ENCODE measurements at places on chromosomes 16 and 17.
A peak's percentile ranks its signal among the peaks of the same experiment; 100 is the strongest.

GRCh38 chr17:74408815-74409214 lies 23.1 kb upstream of the GPRC5C start:
- no peak for DNase-seq

- no peak for DNase-seq
Observed at GRCh38 chr16:49959552-49960277, 65.3 kb upstream of the CNEP1R1 start.

GRCh38 chr17:75481194-75482068 lies 25.0 kb downstream of the TMEM94 start:
- DNase-seq, result no peak

- peak; percentile 65 for DNase-seq
Observed at GRCh38 chr16:20849589-20850390, 43.5 kb downstream of the REXO5 start.

DNA sequence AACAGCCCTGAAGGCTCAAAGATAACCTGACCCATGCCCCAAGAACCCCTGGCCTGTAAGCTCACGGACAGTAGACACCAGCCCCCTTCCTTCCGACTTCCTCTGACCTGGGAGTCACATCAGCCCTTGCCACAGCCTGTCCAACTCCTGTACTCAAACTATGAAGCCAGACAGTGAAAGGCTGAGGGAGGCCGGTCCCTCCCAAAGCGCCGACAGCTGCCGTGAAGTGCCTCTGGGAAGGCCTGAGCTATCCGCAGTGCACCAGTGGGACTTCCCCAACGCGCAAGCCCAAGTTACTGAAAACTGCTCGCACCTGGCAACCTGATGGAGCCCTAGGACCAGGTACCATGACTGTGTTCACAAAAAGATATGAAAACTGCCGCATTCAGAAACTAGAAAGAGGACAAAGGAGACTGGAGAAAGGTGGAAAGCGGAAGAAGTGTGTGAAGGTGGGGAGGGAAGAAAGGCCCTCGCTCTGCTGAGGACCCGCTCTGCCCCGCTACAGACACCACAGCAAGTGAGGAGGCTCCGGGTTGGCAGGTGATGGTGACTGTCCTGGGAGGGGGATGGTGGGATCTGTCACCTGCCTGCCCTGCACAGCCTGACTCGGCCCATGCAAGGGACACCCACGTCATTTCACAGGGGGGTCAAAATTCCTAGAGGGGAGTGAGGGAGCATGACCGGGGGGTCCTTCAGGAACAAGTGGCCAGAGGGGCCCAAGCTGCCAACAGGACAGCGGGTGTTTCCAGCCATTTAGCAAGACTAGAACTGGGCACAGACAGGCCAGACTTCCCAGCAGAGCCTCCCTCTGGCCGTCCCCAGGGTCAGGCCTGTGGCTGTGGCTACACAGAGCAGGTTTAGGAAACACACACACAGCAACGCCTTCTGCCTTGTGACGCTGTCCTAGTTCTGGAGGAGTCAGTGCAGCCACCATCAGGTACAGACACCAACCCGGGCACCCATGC lies 13.1 kb upstream of the TRAP1 start:
- DNase-seq, result no peak

DNA sequence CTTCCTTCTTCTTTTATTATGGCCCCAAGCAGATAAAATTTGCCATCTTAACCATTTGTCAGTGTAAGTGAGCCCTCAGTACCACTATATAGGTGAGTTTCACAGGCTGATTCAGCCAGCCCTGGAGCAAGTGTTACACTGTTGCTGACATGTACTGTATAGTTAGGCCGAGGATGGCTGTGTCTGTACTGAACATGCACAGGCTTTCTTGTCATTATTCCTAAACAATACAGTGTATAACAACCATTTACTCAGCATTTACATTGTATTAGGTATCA lies 53.7 kb downstream of the AMFR start:
- no peak for DNase-seq

DNA sequence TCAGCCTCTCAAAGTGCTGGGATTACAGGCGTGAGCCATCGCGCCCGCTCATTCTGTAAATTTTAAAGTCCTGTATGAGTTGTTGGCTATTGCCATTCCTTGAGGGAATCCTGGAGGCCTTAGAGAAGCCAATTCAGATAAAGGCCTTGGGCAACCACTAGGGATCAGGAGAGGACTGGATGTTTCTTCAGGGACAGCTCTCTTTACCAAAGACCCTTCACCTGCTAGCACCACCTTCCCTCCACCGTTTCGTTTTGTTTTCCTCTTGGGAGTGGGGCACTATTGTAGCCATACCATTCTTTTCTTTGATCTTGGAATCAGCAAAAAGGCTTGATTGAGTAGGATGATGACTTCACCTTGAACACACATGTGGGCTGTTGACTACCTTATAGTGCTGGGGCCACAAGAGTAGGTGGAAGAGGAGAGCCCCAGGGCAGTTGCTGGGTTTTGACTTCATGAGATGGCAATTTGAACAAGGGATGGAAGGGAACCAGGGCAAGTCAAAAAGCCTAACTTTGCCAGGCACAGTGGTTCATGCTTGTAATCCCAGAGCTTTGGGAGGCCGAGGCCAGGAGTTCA lies 7.0 kb upstream of the ANKRD40CL start:
- no peak for DNase-seq

DNA sequence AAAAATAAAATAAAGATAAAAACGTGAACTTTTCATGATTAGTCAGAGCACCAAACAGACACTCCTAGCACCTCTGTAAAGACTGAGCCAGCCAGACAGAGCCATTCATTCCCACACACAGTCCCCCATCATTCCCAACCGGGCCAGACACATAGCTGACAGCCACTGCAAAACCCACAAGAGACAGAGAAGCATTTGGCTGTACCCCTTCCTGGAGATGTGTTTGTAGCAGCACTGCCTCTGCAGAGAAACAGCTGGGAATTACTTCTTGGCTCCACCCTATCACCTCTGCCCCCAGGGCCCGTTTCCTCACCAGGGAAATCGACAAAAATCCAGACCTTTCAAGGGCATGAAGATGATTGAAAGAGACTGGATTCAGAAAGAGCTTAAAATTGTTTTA lies 46.4 kb downstream of the MYH11 start:
- no peak for DNase-seq

GRCh38 chr16:2971134-2971984 lies 2.2 kb downstream of the PAQR4 start:
- DNase-seq, result no peak

GRCh38 chr17:4950746-4951204 lies at the start of gene ENO3:
Gene ENO3, plus strand, starts transcription at chr17:4951119. Its CDS starts 711 bp downstream, at chr17:4951830.
- DNase-seq, result no peak

- no peak for DNase-seq
Observed at GRCh38 chr16:73753931-73754330, 542.7 kb upstream of the PSMD7 start.

- DNase-seq, result no peak
Observed at GRCh38 chr17:7493941-7494340, 9.8 kb downstream of the POLR2A start.

DNA sequence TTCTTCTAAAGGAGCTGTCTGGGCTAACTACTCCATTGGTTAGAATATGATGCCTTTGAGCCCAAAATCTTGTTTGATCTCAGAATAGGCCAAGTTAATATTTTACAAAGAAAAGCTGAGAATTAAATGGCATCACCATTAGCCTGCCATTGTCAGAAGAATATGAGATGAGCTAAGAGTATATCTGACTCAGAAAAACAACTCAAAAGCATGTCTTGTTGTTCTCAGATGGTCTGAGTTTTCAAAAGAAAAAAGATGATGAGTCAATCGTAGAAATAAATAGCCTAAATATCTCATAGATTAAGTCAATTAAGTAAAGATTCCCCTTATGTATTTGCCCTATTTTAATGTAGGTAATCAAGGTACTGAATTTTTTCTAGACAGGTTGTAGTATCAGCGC lies 197.1 kb upstream of the TBX2 start:
- no peak for DNase-seq

DNA sequence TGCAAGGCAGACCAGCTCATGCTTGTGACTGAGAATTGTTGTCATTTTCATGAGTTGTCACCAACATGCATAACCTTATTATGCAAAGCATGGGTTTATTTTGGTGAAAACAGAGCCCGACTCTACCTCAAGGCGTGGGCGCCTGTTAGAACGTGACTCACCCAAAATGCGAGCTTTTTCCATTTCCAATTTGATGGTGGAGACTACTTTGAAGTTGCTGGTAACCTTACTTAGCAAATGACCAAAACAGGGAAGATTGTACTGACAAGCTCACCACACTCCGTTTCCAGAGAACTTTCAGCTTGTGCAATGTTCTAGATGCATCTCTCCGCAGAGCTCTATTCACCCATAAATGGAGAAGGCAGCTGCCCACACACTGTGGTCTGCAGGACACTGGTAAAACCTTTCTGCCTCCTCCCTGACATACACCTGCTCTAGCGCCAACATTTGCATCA lies 284.5 kb downstream of the MAF start:
- DNase-seq, result peak; percentile 40

DNA sequence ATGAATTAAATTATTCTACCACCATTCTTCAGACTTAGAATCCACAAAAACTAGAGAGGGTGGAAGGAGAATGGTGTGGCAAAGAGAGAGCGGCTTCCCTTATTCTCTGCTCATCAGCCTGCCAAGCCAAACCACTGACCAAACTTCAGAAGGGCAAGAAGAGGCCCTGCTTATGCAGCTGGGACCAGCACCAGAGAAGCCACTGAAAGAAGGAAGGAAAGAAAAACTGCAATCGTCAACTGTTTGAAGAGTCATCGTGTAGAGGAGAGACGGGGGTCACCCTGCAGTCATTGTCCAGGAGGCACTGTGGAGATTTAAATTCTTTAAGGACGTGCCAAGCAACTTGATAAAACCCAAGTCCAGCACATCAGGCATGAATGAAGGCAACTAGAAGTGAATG lies 15.6 kb downstream of the PMP22 start:
- no peak for DNase-seq

DNA sequence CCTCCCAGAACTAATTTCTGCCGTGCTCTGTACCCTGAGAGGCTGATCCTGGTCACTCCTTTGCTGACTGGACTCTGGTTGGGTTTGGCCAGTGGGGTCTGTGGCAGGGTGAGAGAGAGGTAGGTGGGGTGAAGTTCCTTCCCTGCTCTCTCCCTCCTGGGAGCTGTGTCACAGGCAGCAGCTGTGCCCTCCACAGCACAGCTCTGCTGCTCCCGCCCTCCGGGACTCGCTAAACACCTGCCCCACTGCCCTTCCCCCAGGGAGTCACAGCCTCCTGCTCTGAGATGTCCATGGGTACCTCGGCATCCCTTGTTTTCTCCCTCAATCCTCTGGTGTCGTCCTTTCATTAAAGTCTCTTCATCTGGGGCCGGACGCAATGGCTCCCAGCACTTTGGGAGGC lies 66.4 kb downstream of the SRCIN1 start:
- no peak for DNase-seq

- no peak for DNase-seq
Observed at GRCh38 chr16:85148931-85149330, 36.7 kb upstream of the CIBAR2 start.

Measured in activated T-cell treated with anti-CD3 and anti-CD28 coated beads for 4 hours (primary cell).